ENCODE measurements at places on chromosomes 4 and X. TPM values are rescaled to one million over a fixed set of nuclear protein-coding genes. Genes with fewer than 3 reads are reported as not detected.
A peak's percentile ranks its signal among the peaks of the same experiment; 100 is the strongest.

- DNase-seq = no peak
Measured at GRCh38 chr4:17517664-17518063, 2.7 kb downstream of the CLRN2 start.

DNA sequence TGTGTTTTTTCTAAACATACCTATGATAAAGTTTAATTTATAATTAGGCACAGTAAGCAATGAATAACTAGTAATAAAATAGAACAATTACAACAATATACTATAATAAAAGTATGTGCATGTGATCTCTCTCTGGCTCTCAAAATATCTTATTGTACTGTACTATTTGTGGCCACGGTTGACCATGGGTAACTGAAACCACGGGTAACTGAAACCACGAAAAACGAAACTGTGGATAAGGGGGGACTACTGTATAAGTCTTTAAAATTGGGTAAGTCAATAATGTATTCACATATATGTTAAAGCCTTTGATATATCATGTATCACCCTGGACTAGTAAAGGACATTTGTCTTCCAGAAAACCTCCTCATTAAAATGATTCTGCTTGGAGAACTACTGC is 20.0 kb downstream of the TMEM154 start:
- DNase-seq = no peak

- DNase-seq = no peak
Measured at GRCh38 chr4:55903577-55903976, 45.2 kb upstream of the CEP135 start.

GRCh38 chr4:13656569-13657405 is 29.3 kb upstream of the BOD1L1 start:
- DNase-seq = peak; percentile 40

The ADH4 gene
- total RNA-seq = not detected

All from left ventricle myocardium inferior (tissue), 1 donor.